Right kidney (tissue), 9 donors: ENCODE measurements at places on chromosomes 1 and 21.

DNA sequence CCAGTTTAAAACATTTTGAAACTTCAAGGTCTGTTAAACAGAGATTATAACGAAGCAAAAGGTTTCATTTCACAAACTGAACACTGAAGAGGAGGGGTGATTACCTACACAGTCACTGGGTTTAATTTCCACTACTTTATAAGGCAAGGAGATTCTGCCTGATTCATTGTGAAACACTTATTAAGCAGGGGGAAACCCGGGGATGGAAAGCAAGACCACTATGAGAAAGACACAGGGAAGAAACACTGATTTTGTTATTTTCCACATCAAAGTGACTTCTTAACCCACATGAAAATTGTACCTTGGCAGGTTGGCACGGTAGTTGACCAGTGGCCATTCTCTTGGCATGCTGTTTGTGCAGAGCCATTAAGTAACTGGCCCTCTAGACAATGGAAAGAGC, 8.1 kb upstream of the F5 start:
- no peak for DNase-seq

DNA sequence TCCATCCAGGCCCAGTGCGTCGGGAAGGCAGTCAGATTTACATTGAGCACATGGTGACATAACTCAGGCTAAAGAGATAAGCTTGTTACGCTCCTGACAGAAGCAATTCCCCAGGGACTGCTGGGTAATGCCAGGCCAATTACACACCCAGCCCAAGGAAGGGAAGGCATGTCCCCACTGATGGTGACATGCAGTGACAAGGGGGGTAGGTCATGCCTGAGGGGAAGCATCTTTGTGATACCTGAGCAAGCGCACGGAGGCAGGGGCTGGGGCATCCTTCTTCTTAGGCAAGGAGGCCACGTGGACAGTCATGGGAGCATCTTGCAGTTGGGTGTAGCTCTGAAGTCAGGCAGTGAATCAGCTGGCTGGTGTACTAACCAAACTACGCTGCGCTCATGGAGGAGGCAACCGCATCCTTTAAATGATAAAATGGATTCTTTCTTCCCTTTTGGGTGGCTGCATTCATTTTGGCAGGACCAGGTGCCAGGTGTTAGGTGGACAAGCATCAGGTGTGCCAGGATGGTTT, 39.6 kb upstream of the GRIK3 start:
- no peak for DNase-seq

DNA sequence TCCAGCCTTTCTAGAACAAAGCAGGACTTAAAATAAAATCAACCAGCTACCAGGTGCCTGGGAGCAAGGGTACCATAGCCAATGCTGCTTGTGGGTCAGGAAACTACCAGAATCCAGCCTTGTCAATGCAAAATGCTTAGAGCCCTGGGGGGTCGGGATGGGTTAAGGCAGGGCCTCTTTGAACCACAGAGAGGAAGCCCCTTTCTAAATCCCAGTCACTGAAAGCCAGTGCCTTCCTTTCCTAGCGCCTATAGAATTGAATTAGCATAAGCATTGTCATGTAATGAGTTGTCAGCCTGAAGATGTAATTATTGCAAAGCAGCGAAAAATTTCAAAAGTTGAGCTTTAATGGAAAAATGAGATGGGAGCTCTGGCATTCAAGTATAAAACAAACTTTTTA, 176.6 kb upstream of the DAB1 start:
- no peak for DNase-seq

GRCh38 chr21:28334407-28334806, 658.3 kb downstream of the LTN1 start:
- DNase-seq, result no peak

DNA sequence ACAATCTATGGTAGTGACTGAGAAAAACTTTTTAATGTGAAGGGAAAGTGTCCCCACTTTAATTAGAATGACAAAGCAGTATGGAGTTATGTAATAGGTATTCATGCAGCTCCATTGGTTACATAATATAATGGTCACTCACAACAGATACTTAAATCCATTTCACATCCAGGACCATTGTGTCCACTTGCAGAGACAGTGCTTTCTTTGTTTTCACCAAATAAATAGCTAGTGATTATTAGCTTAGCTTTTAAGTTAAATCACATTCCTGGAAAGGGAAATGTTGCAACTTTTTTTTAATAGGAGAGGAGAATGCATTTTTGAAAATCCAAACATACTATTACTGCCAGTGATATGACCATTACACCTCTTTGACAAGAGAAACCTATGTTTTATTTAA, 22.9 kb downstream of the RGL1 start:
- no peak for DNase-seq
